ENCODE measurements at places on chromosomes 13 and 19. TPM values are rescaled to one million over a fixed set of nuclear protein-coding genes. Genes with fewer than 3 reads are reported as not detected.

Gene ZBTB32
- not detected for total RNA-seq

Gene ELSPBP1
- total RNA-seq, result not detected

Gene DIRAS1
- 13.6 TPM for total RNA-seq

Gene ZNF229
- 13.3 TPM for total RNA-seq

Gene SIGLEC9
- total RNA-seq, result not detected
